ENCODE measurements at places on chromosomes 16 and 17.

DNA sequence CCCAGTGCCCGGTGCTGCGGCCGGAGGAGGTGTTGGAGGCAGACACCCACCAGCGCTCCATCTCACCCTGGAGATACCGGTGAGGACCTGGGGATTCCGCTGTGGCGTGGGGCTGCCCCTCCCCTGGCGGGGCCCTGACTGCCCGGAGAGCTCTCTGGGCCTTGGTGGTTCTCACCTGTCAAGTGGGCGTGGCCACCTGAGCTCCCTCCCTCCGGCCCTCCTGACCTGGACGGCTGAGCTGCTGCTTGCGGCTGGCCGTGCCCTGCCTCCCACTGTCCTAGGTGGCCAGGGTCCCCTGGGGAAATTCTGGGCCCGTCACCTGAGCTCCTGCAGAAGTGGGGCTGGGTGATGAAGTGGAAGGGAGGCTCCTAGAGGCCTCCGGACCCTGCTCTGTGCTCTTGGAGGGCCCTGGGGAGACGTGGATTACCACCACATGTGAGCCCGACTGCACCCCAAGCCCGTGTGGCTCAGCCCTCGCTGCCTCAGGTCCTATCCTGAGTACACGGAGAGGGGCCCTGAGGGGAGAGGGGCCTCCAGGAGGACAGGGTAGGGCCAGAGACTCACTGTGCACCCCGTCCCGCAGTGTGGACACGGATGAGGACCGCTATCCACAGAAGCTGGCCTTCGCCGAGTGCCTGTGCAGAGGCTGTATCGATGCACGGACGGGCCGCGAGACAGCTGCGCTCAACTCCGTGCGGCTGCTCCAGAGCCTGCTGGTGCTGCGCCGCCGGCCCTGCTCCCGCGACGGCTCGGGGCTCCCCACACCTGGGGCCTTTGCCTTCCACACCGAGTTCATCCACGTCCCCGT lies 1.1 kb downstream of the IL17C start:
- DNase-seq: no peak

- no peak for DNase-seq
Measured at GRCh38 chr16:30741461-30741914, 6.7 kb upstream of the PHKG2 start.

- DNase-seq: no peak
Measured at GRCh38 chr17:8844229-8845218, 22.9 kb downstream of the PIK3R6 start.

DNA sequence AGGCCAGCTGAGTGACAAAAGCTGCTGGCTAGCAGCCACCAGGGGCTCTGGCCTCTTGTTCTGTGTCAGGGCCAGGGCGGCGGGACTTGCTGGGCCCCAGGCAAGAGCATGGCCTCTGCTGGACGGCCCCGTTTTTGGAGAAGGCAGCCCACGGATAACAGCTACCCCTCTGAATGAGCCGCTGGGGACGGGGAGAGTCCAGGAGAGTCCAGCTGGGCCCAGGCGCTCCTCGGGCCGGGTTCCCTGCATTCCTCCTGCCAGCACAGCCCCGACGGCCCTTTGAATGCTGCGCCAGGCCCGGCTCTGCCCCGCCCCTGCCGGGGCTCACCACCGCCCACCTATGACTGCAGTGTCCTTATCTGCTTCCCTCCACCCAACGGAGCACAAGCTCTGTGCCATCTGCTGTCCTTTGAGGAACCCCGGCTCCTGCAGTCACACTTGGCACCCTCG lies 33.4 kb downstream of the SLC7A5 start:
- no peak for DNase-seq

GRCh38 chr17:39364236-39365025 lies 37.0 kb downstream of the FBXL20 start:
- no peak for DNase-seq

- no peak for DNase-seq
Measured at GRCh38 chr16:35749253-35750141, 2290.1 kb downstream of the TP53TG3F start.

- no peak for DNase-seq
Measured at GRCh38 chr17:4573669-4574068, 10.7 kb upstream of the SMTNL2 start.

GRCh38 chr16:73049091-73049490 lies 1.2 kb upstream of the ZFHX3 start:
- DNase-seq: no peak

- no peak for DNase-seq
Measured at GRCh38 chr16:77553130-77553529, 118.3 kb upstream of the ADAMTS18 start.

Data from stimulated activated CD4-positive, alpha-beta T cell treated with anti-CD3 and anti-CD28 coated beads, Interleukin-1b, Interleukin-23, amount 100 ng/mL, for 24 hours (primary cell).